ENCODE measurements at places on chromosomes 6 and 20.

DNA sequence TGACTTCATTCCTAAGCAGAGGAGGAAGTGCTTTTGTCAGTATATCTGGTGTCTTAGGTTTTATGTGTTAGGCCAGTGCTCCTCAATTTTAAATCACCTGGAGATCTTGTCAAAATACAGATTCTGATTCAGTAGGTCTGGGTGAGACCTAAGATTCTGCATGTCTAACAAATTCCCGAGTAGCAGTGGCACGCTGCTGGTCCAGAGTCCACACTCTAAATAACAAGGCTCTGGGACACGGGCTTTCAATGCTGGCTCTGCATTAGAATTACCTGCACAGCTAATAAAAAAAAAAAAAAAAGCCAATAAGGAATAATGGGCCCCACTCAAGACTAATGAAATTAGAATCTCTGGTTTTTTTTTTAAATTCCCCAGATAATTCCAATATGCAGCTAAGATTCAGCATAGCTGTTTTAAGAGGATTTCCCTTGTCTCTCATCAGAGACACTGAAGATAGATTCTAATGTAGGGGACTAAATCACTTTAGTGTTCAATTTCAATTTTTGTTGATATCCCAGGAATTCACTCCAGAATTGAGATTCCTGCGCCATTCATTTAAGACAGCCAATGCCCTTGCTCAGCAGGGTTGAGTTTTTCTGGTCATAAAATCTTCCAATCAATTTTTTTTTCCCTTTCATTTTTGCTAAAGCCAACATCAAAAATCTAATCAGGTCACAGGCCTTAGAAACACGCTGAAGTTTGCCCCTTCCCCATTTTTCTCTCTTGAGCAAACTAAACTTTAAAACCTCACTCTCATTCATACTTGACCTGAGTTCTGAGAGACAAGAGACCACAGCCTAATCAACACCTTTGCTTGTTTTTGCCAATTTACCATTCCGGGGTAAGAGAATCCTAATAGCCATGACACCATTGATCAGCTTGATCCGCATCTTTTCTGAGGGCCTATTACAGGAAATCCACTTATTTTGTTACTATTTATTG is 2.4 kb downstream of the TDP2 start:
- no peak for DNase-seq

- DNase-seq = no peak
Measured at GRCh38 chr6:90249034-90249433, 47.6 kb downstream of the BACH2 start.

GRCh38 chr6:139655783-139656705 is 281.6 kb upstream of the CITED2 start:
- DNase-seq = no peak

- no peak for DNase-seq
Measured at GRCh38 chr6:12369781-12370262, 79.7 kb downstream of the EDN1 start.

- DNase-seq = no peak
Measured at GRCh38 chr20:51163996-51164600, 141.2 kb upstream of the KCNG1 start.

GRCh38 chr6:6651335-6651734 is 62.8 kb downstream of the LY86 start:
- DNase-seq = no peak

- peak; percentile 28 for DNase-seq
Measured at GRCh38 chr6:44024574-44025219, 102.6 kb downstream of the MRPL14 start.

DNA sequence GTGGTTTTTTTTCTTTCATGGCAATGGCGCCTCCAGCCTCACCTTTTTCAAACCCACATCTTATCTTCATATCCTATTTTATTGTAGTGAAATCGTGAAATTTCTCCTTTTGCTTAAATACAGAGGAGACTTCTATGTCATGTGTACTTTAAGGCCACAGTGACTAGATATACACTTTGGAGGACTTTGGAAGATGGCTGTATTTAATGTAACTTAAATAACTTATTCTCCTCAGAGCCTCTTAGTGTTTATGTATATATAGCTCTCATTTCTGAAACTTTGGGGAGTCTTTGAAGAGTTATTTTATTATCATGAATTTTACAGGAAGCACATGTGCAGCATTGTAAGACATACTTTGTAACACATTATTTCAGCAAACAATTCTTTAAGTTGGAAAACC is 968 bp downstream of the LAMA2 start:
- DNase-seq = no peak

- no peak for DNase-seq
Measured at GRCh38 chr20:46190478-46191167, 72.5 kb downstream of the CD40 start.

- DNase-seq = no peak
Measured at GRCh38 chr6:88566746-88567534, 396.5 kb downstream of the RNGTT start.

DNA sequence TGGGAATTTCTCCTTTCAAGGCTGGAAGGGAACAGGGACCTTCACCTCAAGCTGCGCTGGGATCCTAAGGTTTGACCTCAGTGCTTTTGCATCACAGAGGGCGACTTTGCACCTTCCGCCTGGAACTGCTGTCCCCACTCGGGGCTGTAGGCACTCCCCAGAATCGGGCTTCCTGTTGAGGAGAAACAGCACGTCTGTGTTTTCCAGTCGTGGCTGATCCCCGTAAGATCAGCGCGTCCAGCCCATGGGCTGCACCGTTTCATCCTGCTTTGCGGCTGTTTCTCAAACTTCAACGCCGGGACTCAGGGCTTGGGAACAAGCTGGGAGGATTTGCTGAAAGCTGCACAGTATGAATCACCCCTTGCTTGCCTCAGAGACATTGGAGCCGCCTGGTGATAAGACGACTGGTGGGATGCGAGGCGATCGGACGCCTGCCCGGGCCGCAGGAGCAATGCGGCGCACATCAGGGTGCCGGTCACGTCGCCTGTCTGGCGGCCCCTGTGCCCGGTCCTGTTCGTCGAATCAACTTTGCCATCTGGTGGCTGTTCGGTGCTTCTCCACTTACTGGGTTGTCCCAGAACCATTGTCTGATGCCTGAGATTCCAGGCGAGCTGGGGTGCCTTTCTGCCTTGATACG is 53.6 kb upstream of the FRMD1 start:
- DNase-seq = peak; percentile 80

- DNase-seq = no peak
Measured at GRCh38 chr20:6231556-6231955, 108.7 kb upstream of the FERMT1 start.

- no peak for DNase-seq
Measured at GRCh38 chr6:161694995-161695394, 421.1 kb upstream of the AGPAT4 start.

DNA sequence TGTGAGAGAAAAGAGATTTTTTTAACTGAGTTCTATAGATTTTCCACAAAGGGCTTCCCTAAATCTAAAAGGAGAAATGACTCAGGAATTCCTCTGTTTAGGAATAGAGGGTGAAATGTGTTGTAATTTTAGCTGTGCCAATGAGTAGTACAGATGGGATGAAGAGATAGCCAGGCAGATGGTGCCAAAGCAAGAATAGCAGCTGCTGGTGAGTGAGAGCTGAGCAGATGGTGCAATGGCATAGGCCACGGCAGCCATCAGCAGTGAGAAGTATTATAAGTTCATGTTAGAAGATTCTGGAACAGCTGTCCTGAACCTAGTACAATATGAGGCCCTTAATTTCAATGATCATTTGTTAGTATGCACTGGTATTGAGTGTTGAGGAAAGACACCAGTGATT is 40.2 kb upstream of the CRISP1 start:
- peak; percentile 64 for DNase-seq

GRCh38 chr20:49750611-49751396 is 37.1 kb upstream of the B4GALT5 start:
- no peak for DNase-seq

- no peak for DNase-seq
Measured at GRCh38 chr20:51760905-51761546, 7.2 kb downstream of the ATP9A start.

GRCh38 chr20:63452821-63453523 is 19.5 kb downstream of the KCNQ2 start:
- no peak for DNase-seq

DNA sequence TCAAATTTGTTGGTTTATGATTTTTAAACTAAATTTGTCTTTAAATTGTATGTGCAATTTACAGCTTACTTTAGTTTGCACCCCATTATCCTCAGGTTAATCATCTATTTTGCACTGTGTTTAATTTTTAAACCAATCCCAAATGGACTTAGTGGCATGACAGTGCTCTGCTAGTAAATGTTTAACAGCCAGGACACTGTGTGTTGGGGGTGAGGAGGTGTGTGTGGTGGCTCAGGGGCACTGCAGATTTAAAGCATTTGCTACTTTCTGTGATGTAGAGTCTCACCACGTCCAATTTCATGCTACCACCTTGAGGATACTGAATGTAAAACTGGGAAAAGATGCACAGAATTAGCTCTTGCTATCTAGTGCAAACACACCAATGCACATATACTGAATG is 225.7 kb downstream of the HAO1 start:
- no peak for DNase-seq

DNA sequence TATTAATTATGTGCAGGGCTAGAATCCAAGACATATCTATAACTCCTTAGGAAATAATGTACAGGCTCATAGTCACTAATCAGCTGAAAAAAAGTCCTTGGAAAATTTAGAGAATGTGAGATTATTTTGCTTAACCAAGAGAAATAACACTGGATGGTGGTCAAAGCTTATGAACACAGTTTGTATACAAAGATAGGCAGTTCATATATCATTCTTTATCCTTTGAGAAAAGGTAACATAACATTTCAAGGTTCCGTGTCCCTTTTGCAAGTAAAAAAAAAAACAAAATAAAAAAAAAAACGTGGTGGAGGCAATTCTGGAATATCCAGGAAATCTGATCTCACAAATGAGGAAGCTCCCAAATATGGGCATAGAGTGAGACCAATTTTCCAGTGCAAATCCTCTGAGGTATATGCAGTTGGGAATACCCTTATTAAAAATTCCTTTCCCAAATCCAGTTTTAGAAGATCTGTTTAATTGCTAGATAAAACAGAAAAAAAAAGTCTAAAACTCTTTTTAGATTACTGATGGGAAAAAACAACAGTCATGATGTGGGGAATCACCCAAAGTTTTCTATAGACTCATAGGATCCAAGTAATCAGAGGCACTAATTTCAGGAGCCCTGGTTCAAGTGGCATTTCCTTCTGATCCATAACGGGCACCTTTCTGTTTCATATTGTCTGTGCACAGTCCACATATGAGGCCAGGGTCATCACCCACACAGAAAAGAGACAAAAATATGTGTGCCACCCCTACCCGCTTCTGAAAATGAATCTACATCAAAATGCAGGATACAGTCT is 17.7 kb upstream of the TNFAIP3 start:
- no peak for DNase-seq

GRCh38 chr6:56714982-56715456 is 72.3 kb upstream of the DST start:
- no peak for DNase-seq

- DNase-seq = no peak
Measured at GRCh38 chr6:134995536-134995935, 45.6 kb upstream of the ALDH8A1 start.

DNA sequence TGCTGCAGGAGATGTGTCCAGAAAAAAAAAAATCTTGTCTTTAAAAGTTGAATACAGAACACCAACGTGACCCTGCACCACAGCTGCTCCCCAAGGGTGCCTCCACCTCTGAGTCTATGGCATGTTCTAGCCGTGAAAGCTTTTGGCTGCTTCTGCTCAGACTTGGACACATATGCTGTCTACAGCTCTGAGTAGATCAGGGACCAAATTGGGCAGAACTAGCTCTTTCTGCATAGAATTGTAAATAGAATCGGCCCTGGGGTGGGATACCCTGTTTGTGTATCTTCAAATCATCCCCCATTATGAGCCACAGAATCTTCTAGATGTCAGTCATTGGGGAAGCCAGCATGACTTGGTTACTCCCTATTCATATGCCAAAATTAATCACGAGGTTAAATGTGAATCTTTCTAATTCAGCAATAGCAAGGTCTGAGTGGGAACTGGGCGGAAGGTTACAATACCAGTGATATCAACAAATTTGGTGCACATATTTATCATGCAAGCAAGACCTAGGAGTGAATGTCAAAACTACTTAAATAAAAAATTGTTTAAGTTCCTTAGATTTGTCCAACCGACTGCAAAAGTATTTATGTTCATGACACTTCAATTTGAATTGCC is 302.8 kb downstream of the KIF16B start:
- DNase-seq = no peak

- no peak for DNase-seq
Measured at GRCh38 chr20:62536871-62537401, 61.1 kb upstream of the GATA5 start.

DNA sequence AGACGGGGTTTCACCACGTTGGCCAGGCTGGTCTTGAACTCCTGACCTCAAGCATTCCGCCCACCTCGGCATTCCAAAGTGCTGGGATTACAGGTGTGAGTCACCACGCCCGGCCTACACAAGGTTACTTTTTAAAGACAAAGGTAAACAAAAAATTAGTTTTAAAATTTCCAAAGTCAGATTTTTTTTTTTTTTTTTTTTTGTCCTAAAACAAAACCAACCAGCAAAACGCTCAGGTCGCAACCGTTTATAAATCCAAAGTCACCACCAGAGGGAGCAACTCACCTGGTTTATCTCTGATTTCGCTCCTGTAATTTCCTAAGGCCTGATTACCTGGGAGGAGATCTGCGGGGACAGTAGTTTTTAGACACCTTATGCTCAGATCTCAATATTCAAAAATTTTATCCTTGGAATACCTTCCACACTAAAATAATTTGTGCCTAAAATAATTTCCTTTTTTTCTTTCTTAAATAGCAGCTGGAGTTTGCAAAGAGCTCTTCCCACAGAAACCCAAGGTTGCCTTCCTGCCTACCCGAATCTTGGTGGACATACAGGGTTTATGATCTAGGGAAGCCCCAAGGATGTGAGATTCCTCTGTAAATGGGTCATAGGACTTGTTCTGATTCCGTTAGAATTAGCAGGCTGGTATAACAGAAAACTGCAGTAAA is 19.8 kb upstream of the TREM1 start:
- peak; percentile 87 for DNase-seq

DNA sequence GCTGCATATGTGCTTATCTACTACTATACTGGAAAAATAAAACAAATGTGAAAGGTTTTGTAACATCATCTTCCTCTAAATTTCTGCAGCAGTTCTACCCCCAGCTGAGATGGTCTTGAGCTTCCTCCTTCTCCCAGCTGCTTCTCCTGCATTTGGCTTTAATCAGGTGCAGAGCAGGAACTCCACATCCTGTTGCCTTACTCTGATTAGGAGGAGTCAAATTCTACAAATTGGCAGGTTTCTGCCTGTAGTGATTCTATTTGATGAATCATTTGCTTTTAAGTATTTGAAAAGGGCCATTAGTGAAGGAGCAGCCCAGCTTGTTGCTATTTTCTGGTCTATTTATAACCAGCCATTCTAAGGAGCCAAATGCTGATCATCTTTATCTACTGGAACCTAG is 224.5 kb downstream of the GMDS start:
- no peak for DNase-seq

DNA sequence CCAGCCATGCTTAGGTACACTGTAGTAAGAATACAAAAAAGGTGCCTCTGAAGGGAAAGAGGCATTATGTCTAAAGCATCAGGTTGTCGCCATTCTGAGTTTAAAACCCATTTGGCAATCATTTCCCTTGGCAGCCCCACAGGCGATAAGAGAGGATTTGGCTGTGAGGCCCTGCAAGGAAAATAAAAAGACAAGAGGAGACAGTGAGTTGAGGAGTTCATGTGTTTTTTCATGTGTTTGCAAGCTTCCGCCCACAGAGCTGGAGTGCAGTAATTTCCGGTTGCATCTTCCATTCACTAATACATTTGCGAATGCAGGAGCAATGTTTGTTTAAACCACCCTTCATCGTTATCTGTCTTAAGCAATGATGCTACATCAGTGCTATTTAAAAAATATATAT is 138.5 kb upstream of the SOX4 start:
- peak; percentile 75 for DNase-seq

All from brain (organoid and tissue), 16 donors.